ENCODE measurements at places on chromosomes 3 and 15. TPM values are rescaled to one million over a fixed set of nuclear protein-coding genes. Genes with fewer than 3 reads are reported as not detected.

Gene SPSB4
- total RNA-seq: not detected

Gene LCTL
- 2.6 TPM for total RNA-seq

Gene PRSS50
- not detected for total RNA-seq

Gene BCHE
- 11.1 TPM for total RNA-seq

Gene MEGF11
- total RNA-seq: not detected

Gene CRYBG3
- 42.7 TPM for total RNA-seq

Gene RAB11A
- total RNA-seq: 258 TPM

Gene DUOXA2
- not detected for total RNA-seq

Gene GABRA5
- total RNA-seq: not detected

Gene BRPF1
- 15.3 TPM for total RNA-seq

Gene EEF1AKMT4
- total RNA-seq: 2.0 TPM

Gene GNAT1
- not detected for total RNA-seq

Gene RAF1
- total RNA-seq: 171 TPM

Gene MASP1
- total RNA-seq: 178 TPM

Gene GOLGA6A
- not detected for total RNA-seq

Gene ABI3BP
- total RNA-seq: 21.2 TPM

Gene KBTBD13
- total RNA-seq: under 0.01 TPM

Gene DAPK2
- total RNA-seq: 1.7 TPM

Gene SLC38A3
- not detected for total RNA-seq

Gene SLITRK3
- total RNA-seq: not detected

Gene ALG1L2
- total RNA-seq: 0.33 TPM

Gene PLSCR5
- not detected for total RNA-seq

Gene PAK6
- under 0.01 TPM for total RNA-seq

Data from smooth muscle cell of trachea (primary cell).